DMS79 treated with DMSO at 0.1 percent for 48 hours (cell line): ENCODE measurements at places on chromosomes 16 and 17.

GRCh38 chr16:10122546-10122945 is 59.7 kb downstream of the GRIN2A start:
- no peak for DNase-seq

DNA sequence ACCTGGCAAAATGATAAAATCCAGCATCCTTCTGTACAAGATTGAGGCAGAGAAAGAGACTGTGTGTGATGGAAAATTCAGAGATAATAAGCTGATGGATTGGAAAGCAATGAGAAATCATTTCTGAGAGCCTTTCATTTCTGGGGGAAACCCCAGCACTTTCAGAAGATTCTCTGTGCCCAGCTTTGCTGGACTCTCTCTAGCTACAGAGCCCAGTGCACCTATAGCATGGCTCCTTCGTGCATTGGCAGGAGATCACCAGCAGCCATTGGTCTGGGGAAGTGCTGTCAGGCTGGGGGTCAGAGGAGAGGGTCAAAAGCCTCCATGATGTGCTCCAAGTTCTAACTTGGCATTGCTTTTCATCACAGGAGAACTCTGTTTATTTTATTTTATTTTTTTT is 259.9 kb downstream of the SOX9 start:
- no peak for DNase-seq

DNA sequence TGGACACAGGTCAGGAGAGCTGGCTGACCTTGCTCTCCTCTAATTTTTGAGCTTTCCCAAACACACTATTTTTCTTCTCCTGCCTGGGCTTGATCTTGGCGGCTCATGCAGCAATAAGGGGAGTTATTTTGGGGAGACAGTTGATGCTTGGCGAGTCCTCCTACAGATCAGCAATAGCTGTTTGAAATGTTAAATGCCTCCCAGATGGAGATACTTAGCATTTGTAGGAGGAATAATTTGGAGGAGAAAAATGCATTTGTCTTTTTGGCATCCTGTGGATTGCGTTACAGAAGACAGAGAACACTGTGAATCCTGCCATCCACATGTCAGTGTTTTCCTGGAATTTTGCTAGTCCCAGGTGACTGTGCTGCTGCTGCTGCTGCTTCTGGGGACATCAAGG is 328.0 kb upstream of the XYLT1 start:
- DNase-seq: no peak

DNA sequence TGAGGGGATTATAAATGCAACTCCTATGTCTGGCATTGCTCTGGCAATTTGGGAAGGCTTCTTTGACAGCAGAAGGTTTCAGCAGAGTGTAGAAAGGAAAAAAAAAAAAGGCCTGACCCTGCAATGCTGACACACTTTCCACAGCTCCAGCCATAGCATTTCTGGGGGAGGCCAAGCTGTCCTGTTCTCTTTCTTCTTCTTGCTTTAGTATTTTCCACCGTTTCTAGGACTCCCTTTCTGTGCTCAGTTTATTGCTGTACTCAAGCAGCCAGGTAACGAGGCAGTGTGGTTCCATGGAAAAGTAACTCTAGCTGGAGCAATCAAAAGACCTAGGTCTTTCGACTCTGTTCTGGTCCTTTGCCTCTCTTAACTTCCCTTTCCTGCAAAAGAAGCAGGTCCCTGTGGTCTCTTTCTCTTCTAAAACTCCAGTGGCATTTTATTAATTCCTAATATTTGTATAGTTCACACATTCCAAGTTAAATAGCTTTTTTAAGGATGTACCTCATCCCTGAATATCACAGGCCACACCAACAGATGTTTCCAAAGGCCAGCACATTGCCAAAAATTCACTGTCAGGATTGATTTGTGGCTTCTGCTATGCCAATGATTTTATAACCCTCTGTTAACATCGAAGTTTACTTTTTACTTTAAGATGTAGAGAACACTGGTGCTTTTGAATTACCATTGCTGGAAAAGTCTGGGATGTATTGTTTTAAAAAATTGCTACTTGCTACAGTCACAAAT is 90.3 kb upstream of the BCAR1 start:
- no peak for DNase-seq

GRCh38 chr17:16975277-16975651 is 3.3 kb upstream of the TNFRSF13B start:
- DNase-seq: no peak

- no peak for DNase-seq
Observed at GRCh38 chr17:38541281-38541680, 64.5 kb downstream of the SRCIN1 start.
